ENCODE measurements at places on chromosomes 4 and X. TPM values are rescaled to one million over a fixed set of nuclear protein-coding genes. Genes with fewer than 3 reads are reported as not detected.

WDR17 gene
- 2.3 TPM for total RNA-seq

LONRF3 gene
- 2.8 TPM for total RNA-seq

MAGEB17 gene
- not detected for total RNA-seq

FRMPD4 gene
- total RNA-seq = 0.07 TPM

PNCK gene
- total RNA-seq = 0.13 TPM

OTUD6A gene
- total RNA-seq = not detected

VGLL1 gene
- not detected for total RNA-seq

ZNF41 gene
- 3.7 TPM for total RNA-seq

ADRA2C gene
- 10.9 TPM for total RNA-seq
